Testis (tissue), 5 donors: ENCODE measurements at places on chromosomes 5 and 9. TPM values are rescaled to one million over a fixed set of nuclear protein-coding genes. Genes with fewer than 3 reads are reported as not detected.

The GPX8 gene
- 13.9 TPM for polyA plus RNA-seq

The TIGD6 gene
- 11.2 TPM for polyA plus RNA-seq

The ISL1 gene
- polyA plus RNA-seq = 2.4 TPM

The ABO gene
- polyA plus RNA-seq = 10.4 TPM

The CDH9 gene
- polyA plus RNA-seq = not detected

The ACTL7B gene
- polyA plus RNA-seq = 162 TPM

The ERBIN gene
- 45.7 TPM for polyA plus RNA-seq

The SLC4A9 gene
- 1.2 TPM for polyA plus RNA-seq

The NMUR2 gene
- polyA plus RNA-seq = 3.6 TPM

The C9 gene
- polyA plus RNA-seq = 0.95 TPM

The TAF11L10 gene
- not detected for polyA plus RNA-seq

The PLAC8L1 gene
- polyA plus RNA-seq = 27.7 TPM

The INSYN2B gene
- 1.0 TPM for polyA plus RNA-seq

The LIX1 gene
- 0.76 TPM for polyA plus RNA-seq

The PWWP2A gene
- polyA plus RNA-seq = 12.0 TPM

The QRFP gene
- polyA plus RNA-seq = not detected

The CARD9 gene
- polyA plus RNA-seq = 1.8 TPM

The HAPLN1 gene
- not detected for polyA plus RNA-seq

The IFNA2 gene
- not detected for polyA plus RNA-seq

The TAF1L gene
- polyA plus RNA-seq = 3.0 TPM

The KLHL9 gene
- polyA plus RNA-seq = 12.7 TPM

The INSL4 gene
- polyA plus RNA-seq = not detected

The MAMDC2 gene
- polyA plus RNA-seq = 15.1 TPM

The ANKRD18A gene
- polyA plus RNA-seq = 14.2 TPM

The NIPAL4 gene
- polyA plus RNA-seq = 0.18 TPM

The NEUROG1 gene
- not detected for polyA plus RNA-seq

The TMC1 gene
- 3.0 TPM for polyA plus RNA-seq

The KIAA0825 gene
- polyA plus RNA-seq = 4.1 TPM

The SCGB3A1 gene
- polyA plus RNA-seq = 0.82 TPM

The AGXT2 gene
- 0.25 TPM for polyA plus RNA-seq

The GPR150 gene
- 0.45 TPM for polyA plus RNA-seq

The REEP2 gene
- 13.5 TPM for polyA plus RNA-seq

The SLC46A2 gene
- polyA plus RNA-seq = 1.9 TPM

The C5orf52 gene
- 35.0 TPM for polyA plus RNA-seq

The TAF11L12 gene
- not detected for polyA plus RNA-seq

The CERT1 gene
- 51.3 TPM for polyA plus RNA-seq

The MEF2C gene
- polyA plus RNA-seq = 18.3 TPM

The PCDHB16 gene
- 1.9 TPM for polyA plus RNA-seq

The NIM1K gene
- polyA plus RNA-seq = 1.1 TPM

The PDE8B gene
- 5.8 TPM for polyA plus RNA-seq
